Left lung (tissue), 14 donors: ENCODE measurements at places on chromosomes 16 and 17. TPM values are rescaled to one million over a fixed set of nuclear protein-coding genes. Genes with fewer than 3 reads are reported as not detected.
A peak's percentile ranks its signal among the peaks of the same experiment; 100 is the strongest.

Gene MYH13
- not detected for polyA plus RNA-seq

Gene CCDC92B
- 0.41 TPM for polyA plus RNA-seq

Gene SEPTIN1
- polyA plus RNA-seq, result 3.6 TPM

GRCh38 chr17:16013943-16014407, 14.4 kb downstream of the TTC19 start:
- DNase-seq, result peak; percentile 86

GRCh38 chr17:1256699-1257098, 13.5 kb upstream of the BHLHA9 start:
- no peak for DNase-seq

GRCh38 chr17:45394913-45395568, 37.6 kb downstream of the ARHGAP27 start:
- peak; percentile 84 for DNase-seq

GRCh38 chr16:87288753-87289362, 28.3 kb downstream of the C16orf95 start:
- DNase-seq, result no peak

- peak; percentile 7 for DNase-seq
Observed at GRCh38 chr16:24178496-24178895, 77.6 kb upstream of the CACNG3 start.
